Hepatocyte (in vitro differentiated cells): ENCODE measurements at places on chromosomes 6 and 20. TPM values are rescaled to one million over a fixed set of nuclear protein-coding genes. Genes with fewer than 3 reads are reported as not detected.

- no peaks in the 10 kb centered on the region for H3K4me1 ChIP-seq
- no peak for DNase-seq
- no peaks in the 10 kb centered on the region for H3K27me3 ChIP-seq
- H3K27ac ChIP-seq = no peak overlapping the region
- no peaks in the 10 kb centered on the region for H3K36me3 ChIP-seq
Measured at GRCh38 chr6:157650261-157650640, 172.8 kb upstream of the SNX9 start.

DNA sequence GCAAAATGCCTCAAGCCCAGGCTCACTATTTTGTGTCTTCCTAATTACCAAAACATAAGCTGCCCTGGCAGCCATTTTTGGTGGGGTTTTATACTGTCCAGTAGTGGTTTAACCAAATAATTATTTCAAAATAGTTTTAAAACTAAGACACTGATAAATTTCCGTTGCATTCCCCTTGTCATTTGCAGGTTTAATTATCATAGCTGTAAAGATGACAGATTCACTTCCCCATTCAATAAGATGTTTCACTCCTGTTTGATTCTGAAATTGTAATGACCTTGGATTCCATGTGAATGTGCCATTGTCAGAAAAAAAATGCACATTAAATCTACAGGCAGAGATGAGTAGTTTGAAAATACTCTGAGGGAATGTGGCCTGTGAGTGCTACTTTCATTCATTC is 172.0 kb downstream of the COL9A1 start:
- H3K27me3 ChIP-seq = no peaks in the 10 kb centered on the region
- no peaks in the 10 kb centered on the region for H3K4me1 ChIP-seq
- no peak for DNase-seq
- no peak overlapping the region for H3K27ac ChIP-seq
- no peak overlapping the region for H3K4me3 ChIP-seq
- H3K36me3 ChIP-seq = no peaks in the 10 kb centered on the region

DNA sequence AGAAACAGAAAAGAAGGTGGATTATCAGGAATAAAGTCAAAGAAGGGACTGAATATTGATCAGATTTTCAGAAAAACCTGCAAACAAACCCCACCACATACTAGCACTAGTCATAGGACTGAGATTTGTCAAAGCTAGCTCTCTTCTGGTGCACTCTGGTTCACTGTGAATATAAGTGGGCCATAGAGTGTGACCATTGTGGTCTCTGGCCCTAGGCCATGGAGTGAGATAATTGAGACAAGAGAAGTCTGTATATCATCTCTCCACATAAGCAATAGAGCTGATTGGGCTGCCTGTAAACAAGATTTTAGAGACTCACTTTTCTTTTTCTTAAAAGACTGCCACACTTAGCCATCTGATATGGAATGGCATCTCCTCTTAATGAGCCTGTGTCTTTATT is 247.2 kb downstream of the LAMA2 start:
- H3K27ac ChIP-seq = no peak overlapping the region
- H3K36me3 ChIP-seq = no peaks in the 10 kb centered on the region
- H3K4me3 ChIP-seq = no peak overlapping the region

DNA sequence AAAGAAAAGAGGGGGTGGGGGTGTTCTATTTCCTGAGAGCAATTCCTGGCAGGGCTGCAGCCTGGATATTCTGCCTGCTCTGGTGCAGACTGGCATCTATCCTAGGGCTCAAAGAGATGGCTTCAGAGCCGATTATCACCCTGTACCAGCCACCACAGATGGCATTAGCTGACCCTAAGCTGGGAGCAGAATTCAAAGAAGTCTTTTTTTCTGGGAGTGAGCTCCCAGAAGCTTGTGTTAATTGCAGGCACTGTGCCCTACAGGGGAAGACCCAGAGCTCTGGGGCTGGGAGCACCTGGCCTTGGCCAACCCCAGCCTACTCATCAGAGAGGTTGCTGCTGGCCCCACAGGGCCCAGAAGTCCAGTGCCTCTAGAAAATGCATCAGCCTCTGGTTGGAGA is 85.9 kb downstream of the PXDC1 start:
- no peak for DNase-seq
- peaks cover 21% of the 10 kb centered on the region for H3K4me1 ChIP-seq

DNA sequence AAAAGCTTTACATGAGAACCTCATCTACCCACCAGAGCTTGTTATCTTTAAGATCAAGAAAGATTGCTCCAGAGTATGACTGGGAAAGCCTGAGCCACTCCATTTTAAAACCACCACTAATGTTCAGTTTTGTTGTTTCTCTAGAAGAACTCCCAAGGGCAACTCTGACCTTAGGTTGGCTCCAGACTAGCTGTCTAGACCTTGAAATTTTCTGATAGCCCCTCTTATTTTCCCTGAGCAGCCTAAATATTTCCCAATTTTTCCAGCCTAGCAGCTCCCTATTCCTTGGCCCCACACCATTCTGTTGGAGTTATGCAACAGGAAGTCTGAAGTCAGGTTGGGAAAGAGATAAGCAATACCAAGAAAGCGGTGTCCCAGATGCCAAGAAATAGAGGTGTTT is 84.6 kb upstream of the TCF21 start:
- H3K36me3 ChIP-seq = no peaks in the 10 kb centered on the region
- DNase-seq = no peak
- no peak overlapping the region for H3K27ac ChIP-seq
- H3K27me3 ChIP-seq = no peaks in the 10 kb centered on the region
- no peak overlapping the region for H3K4me3 ChIP-seq
- H3K4me1 ChIP-seq = no peaks in the 10 kb centered on the region

GRCh38 chr6:98107801-98108200 is 726.6 kb upstream of the POU3F2 start:
- no peak overlapping the region for H3K27ac ChIP-seq
- H3K27me3 ChIP-seq = no peaks in the 10 kb centered on the region
- H3K4me1 ChIP-seq = no peaks in the 10 kb centered on the region
- no peak for DNase-seq
- no peak overlapping the region for H3K4me3 ChIP-seq

GRCh38 chr20:47594157-47594556 is 92.5 kb downstream of the NCOA3 start:
- H3K36me3 ChIP-seq = no peaks in the 10 kb centered on the region
- H3K27ac ChIP-seq = no peak overlapping the region
- no peak overlapping the region for H3K4me3 ChIP-seq
- no peaks in the 10 kb centered on the region for H3K27me3 ChIP-seq
- no peak for DNase-seq

GRCh38 chr20:19291024-19291817 is 78.8 kb downstream of the SLC24A3 start:
- H3K4me3 ChIP-seq = no peak overlapping the region
- H3K27ac ChIP-seq = no peak overlapping the region
- no peaks in the 10 kb centered on the region for H3K4me1 ChIP-seq
- DNase-seq = no peak

DNA sequence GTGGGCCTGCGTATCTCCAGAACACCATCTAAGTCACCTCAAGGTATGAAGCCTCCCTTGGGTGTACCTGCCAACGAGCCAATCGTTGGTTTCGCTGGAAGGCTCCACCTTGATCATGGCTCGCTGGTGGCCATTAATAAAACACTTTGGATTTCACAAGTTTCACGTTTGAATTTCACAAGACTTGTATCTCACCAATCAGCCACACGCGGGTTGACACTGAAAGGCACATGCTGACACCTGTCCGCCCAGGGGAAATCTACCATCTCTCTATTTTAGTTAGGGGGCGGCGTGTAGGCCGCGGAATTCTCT is 586 bp upstream of the HMGA1 start:
- H3K4me3 ChIP-seq = peak overlapping the region; percentile 13
- no peaks in the 10 kb centered on the region for H3K27me3 ChIP-seq
- H3K27ac ChIP-seq = peak overlapping the region; percentile 96
- no peaks in the 10 kb centered on the region for H3K36me3 ChIP-seq
- DNase-seq = peak; percentile 52

- no peak for DNase-seq
- no peak overlapping the region for H3K27ac ChIP-seq
- no peaks in the 10 kb centered on the region for H3K4me1 ChIP-seq
Measured at GRCh38 chr6:32271429-32271828, 47.6 kb upstream of the NOTCH4 start.

DNA sequence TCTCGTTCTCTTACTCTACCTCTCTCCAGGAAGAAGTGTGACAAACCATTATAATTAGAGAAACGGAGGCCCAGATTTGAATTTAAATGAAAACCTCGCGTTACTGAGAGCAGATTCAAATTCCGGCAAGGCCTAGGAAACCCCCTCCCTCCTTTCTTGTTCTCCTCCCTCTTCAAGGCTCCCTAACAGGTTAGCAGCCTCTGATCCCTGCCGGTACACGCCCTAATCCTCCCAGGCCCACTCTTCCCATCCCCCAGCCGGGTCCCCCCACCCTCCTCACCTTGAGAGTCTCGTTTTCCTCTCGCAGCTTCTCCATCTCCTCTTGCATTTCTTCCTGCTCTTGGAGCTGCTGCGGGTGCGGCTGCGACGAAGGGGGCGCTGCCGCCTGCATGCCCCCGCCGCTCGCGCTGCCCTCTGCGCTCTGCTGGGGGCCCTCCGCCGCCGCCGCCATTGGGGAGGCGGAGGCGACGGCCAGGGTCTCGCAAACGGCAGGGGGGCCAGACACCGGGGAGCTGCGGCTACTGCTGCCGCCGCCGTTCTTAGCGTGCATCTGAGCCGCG is 3.8 kb downstream of the MTCL3 start:
- peak; percentile 44 for DNase-seq
- H3K4me1 ChIP-seq = peaks cover 10% of the 10 kb centered on the region
- peaks cover 86% of the 10 kb centered on the region for H3K27me3 ChIP-seq
- H3K36me3 ChIP-seq = no peaks in the 10 kb centered on the region

DNA sequence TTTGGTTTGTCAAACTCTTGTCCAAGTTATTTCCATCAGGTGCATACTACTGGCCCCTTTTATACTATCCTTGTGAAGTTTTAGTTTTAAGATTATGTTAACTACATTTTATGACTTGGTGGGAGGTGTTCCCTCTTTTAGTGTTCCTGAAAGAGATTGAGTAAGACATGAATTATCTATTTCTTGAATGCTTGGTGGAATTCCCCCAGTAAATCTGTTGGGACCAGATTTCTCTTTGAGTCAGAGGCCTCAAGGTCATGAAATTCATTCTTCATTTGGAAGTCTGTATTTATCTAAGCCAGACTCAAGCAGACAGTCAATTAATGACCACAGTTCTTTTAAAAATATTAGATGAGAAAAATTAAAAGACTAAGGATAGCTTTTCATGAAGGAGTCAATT is 81.3 kb downstream of the MOXD1 start:
- no peak overlapping the region for H3K27ac ChIP-seq
- no peak for DNase-seq
- no peaks in the 10 kb centered on the region for H3K4me1 ChIP-seq
- no peak overlapping the region for H3K4me3 ChIP-seq
- H3K36me3 ChIP-seq = no peaks in the 10 kb centered on the region

DNA sequence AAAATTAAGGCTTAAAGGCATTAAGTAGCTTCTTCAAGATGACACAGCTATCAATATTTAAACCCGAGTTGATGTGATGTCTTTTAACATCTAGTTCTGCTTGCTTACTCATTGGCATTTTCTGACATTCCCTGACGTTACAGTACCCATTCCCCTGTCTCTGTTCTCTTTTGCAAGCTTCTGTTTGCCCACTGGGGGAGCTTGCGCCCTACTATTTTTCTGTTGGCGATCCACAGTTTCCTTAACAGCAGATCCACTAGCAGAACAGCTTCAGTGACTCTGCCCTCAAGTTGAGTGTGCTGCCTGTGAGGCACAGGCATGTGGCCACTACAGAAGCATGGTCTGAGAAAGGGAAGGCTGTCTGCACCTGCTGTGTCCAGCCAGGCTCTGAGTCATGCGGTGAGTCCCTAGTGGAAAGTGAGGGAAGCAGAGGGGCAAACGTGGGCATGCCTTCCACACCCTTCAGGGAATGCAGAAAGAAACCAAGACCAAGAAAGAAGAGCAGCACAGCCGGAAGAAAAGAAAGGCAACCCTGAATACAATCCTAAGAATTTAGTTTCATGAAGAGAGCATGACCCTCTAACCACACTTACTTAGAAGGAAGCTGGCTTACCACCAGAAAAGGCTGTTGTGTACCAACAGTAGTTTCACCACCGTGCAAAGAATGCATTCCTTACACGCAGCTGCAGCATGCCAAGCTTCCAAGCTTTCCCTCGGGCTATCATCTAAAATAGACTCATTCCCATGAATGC is 97.7 kb upstream of the VGLL2 start:
- H3K4me1 ChIP-seq = no peaks in the 10 kb centered on the region
- no peaks in the 10 kb centered on the region for H3K36me3 ChIP-seq
- H3K27ac ChIP-seq = no peak overlapping the region
- no peak overlapping the region for H3K4me3 ChIP-seq

The GPR6 gene
- not detected in 2 replicates for total RNA-seq

The TBC1D7 gene
- total RNA-seq = 15.5 and 27.8 TPM in 2 replicates

The PNLDC1 gene
- total RNA-seq = not detected in 2 replicates

The GABRR2 gene
- 0.32 and 0.87 TPM in 2 replicates for total RNA-seq

The MYO6 gene
- total RNA-seq = 68.4 and 71.1 TPM in 2 replicates

The PTCRA gene
- not detected in 2 replicates for total RNA-seq

The ABHD16B gene
- not detected in 2 replicates for total RNA-seq
